AG20443 (cell line): ENCODE measurements at places on chromosomes 16 and 17.

DNA sequence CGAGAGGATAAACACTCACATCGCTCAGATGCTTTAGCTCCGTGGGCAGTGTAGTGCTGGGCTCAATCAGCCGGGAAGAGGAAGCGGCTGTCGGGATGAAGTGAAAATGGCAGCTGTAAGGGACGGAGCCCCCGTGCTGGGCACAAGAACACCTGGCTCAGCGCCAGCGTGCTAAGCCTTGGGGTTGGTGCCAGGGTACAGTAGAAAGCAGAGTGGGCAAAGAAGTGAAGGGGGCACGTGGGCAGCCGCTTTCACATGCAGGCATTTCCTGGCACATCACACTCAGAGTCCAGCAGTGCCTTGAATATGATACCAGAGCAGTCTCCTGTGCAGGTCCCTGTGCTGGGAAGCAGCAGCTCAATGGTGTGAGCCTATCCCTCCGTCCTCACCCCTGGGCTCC lies 51.1 kb upstream of the FOXF1 start:
- no peak for DNase-seq

- DNase-seq, result peak; percentile 73
Measured at GRCh38 chr17:2282297-2282873, 21.2 kb downstream of the SMG6 start.

- peak; percentile 5 for DNase-seq
Measured at GRCh38 chr17:50460831-50461526, 7.7 kb downstream of the CHAD start.

DNA sequence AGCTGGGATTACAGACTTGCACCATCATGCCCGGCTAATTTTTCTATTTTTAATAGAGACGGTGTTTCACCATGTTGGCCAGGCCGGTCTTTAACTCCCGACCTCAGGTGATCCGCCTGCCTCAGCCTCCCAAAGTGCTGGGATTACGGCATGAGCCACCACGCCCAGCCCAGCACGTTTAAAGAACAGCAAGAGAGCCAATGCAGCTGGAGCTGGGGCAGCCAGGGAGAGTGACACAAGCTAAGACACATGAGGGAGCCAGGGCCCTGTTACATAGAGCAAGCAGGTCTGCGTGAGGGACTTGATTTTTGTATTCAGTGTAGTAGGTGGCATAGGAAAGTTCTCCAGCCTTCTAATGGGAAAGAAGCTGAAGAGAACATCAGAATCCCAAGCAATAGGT lies 21.7 kb upstream of the GOSR2 start:
- no peak for DNase-seq

GRCh38 chr16:724188-725040 lies 1.8 kb downstream of the CCDC78 start:
- no peak for DNase-seq

GRCh38 chr17:62630365-62631085 lies 3.1 kb downstream of the MRC2 start:
- no peak for DNase-seq

DNA sequence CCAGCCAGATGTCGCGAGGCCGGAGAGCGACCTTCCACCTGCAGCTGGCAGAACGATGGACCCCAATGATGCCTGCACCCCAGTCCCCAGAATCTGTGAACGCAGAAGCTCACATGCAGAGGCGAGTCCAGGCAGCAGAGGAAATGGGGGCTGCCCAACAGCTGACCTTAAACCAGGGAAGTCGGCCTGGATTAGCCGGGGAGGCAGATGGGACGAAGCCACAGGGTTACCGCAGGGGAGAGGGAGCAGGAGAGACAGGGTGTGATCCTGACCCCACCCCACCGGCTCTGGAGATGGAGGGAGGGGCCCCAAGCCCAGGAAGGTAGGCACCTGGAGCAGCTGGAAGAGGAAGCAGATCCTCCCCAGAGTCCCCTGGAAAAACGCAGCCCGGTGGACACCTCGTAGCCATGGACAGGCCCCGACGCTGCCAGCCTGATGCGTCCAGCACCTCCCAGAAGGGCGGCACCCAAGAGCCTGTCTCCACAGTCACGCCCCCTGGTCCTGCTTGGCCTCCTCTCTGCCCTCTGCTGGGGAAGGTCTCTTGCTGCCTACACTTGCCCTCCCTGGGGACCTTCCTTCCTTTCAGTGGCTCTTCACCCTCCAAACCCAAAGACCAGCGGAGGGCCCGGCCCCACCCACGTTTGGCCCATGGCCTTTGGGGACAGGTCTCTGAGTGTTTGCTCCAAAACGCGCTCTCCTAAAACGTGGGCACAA lies 37.3 kb downstream of the PIEZO1 start:
- no peak for DNase-seq

- DNase-seq, result peak; percentile 86
Measured at GRCh38 chr17:927611-928461, 51.7 kb downstream of the NXN start.

DNA sequence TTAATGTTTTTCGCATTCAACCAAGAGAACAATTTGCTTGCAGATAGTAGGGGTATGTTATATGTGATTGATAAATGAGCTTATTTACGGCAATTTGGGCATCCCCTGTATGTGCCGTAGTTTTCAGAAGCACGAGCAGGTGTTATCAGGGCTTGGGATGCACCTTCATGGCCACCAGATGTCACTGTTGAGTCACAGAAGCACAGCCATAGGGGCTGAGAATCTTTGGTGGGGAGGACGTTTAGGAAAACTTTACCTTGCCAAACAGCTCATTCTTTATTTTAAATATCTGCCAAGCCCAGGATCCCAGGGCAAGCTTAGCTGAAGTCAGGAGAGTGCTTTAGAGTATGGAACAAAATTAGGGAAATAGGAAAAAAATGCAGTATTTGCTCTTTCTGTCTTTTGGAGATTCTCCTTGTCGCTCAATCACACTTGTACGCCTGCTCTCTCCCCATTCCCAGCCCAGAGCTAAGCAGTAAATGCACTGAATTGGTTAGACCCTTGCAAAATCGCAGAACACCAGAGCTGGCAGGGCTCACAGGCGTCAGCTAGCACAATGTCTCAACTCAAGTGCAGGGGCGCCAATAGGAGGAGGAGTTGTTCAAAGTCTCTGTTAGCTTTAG lies 93.6 kb upstream of the MPHOSPH6 start:
- peak; percentile 80 for DNase-seq

DNA sequence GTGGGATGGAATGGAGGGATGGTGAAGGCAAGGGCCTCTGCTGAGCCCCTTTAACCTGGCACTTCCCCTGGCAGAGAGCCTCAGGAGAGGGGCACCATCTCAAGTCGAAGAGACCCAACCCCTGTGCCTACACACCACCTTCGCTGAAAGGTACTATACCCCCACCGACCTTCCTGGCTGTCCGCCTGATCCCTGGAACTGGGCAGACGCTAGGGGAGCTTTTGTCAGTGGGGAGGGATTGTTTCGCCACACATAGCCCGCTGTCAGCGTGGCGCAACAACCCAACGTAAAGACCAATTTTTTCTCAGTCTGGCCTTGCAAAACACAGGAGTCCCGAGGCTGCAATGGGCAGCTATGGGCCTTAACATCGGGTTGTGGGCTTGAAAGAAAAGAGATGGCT lies 3.1 kb downstream of the PPP1R1B start:
- DNase-seq, result no peak

GRCh38 chr17:47297661-47298400 lies 25.9 kb upstream of the EFCAB13 start:
- DNase-seq, result no peak

DNA sequence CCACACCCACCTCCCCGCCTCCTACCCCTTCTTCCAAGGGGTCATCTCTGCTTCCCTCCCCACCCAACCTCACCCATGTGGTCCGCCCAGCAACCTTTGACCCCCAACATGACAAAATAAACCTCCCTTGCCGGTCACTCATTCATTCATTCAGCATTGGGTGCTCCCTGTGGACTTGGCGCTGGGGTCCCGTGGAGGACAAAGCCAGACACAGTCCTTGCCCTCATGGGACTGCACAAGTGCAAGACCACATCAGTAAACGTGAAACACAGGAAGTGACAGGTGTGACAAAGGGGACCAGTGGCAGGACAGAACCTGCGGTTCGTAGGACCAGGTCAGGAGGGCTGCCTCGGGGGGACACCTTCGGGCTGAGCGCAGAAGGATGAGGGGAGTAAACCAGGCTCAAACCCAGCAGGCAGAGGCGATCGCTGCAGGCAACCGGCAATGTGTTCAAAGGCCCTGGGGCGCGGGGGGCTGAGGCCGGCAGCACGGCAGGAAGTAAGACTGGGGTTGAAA lies 185.4 kb downstream of the SEC14L1 start:
- DNase-seq, result no peak

GRCh38 chr17:71325886-71326285 lies 794.9 kb upstream of the SOX9 start:
- DNase-seq, result no peak
